ENCODE measurements at places on chromosomes 3 and 15.

GRCh38 chr3:171229173-171229572 is 202.7 kb upstream of the SLC2A2 start:
- DNase-seq: no peak

DNA sequence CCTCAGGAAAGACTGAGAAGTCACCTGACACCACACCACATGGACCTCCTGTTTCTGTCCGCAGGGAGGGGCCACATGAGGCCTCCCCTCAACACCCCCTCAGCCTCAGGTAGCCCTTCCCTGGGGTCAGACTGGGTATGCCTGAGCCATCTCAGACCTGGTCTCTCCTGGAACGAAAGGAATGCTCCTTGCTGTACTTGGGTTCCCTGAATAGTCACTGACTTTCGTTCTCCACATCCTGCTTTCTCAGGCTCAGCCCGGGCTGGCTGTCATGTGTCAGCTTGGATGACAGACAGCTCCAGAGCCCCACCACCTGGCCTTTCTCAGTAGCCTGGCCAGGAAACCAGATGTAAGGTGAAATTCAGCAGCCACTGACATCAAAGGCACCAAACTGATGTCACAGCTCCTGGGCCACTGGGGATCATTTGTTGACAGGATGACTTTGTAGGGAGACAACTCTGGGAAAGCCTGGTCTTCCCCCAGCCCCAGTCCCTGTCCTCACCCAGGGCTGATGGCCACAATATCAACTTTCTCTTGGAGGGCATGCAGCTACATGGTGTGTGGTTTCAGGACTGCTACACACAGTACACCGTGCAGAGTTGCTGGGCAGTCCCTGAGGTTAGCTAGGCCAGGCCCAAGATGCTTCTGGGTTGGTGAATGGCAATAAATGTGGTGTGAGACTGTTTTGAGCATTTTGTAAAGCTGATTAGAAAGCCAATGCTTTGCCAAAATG is 141.4 kb upstream of the MRPS22 start:
- DNase-seq: no peak

GRCh38 chr3:13767896-13768295 is 112.0 kb downstream of the WNT7A start:
- no peak for DNase-seq

DNA sequence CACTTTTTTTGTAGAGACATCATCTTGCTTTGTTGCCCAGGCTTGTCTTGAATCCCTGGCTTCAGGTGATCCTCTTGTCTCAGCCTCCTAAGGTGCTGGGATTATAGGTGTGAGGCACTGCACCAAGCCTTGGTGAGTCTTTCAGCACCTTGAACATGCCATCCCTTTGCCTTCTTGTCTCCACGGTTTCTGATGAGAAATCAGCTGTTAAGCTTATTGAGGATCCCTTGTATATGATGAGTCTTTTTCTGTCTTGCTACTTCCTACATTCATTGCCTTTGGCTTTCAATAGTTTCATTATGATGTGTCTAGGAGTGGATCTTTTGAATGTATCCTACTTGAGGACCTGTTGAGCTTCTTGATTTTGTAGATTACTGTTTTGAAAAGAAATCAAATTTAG is 35.9 kb upstream of the TMCC1 start:
- no peak for DNase-seq

- DNase-seq: no peak
Observed at GRCh38 chr3:113607219-113607596, 74.9 kb downstream of the SIDT1 start.

- DNase-seq: no peak
Observed at GRCh38 chr3:185786956-185787877, 37.6 kb downstream of the IGF2BP2 start.

DNA sequence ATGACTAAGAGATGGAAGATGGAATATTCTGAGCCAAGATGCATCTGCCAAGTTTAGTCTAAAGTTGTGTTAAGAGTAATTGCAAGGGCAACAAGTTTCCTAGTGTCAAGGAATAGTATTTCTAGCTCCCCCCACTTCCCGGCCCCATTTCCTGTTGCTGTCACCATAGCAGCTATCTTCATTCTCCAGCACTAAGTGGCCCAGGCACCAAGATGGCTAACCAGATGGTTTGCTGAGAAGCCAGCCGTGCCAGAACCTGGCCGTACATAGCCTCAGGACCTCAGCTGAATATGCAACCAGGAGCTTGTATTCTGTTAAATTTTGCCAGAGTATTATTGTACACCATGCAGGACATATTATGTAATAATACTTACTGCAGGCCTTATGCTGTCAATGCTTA is 108.8 kb upstream of the UMPS start:
- DNase-seq: no peak

DNA sequence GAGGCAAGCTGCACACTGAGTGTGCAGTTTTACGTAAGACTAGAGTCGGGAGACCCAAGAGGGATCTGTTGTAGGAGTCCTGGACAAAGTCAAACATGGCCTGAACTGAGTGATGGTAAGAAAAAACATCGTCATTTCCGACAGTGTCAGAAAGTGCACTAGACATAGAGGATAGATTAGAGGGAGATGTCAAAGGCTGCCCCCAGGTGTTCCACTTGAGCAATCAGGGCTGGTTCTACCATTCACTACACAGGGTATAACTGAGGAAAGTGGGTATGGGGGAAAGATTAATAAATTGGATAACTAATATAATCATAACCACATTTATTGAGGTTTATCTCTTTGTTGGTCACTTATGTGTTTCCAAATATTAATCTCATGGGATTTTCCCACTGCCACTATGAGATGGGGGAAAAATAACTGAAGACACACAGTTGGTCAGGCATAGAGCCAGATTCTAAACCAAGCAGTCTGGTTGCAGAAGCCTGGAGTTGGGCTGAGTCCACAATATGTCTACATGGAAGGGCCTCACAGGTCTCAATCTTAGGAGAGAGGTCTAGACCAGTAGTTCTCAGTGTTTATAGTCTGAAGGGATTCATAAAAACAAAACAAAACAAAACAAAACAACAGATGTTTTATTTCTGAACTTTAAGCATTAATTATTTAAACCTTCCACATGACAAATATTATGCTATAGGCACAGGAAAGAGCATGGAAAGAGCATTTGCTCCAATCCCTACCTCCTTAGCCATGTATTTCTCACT is 766.5 kb downstream of the NTRK3 start:
- no peak for DNase-seq

DNA sequence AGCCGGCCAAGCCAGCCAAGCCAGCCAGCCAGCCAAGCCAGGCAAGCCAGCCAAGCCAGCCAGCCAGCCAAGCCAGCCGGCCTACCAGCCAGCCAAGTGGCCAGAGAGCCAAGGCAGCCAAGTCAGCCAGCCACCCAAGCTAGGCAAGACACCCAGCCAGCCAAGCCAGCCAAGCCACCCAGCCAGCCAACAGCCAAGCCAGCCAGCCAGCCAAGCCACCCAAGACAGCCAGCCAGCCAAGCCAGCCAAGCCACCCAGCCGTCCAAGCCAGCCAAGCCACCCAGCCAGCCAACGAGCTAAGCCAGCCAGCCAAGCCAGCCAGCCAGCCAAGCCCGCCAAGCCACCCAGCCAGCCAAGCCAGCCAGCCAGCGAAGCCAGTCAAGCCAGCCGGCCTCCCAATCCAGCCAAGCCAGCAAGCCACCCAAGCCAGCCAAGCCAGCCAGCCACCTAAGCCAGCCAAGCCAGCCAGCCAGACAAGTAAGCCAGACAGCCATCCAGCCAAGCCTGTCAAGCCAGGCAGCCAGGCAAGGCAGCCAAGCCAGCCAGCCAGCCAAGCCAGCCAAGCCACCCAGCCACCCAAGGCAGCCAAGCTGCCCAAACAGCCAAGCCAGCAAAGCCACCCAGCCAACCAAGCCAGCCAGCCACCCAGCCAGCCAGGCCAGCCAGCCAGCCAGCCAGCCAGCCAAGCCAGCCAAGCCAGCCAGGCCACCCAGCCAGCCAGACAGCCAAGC is 200.5 kb downstream of the GOLGA6L6 start:
- DNase-seq: no peak

GRCh38 chr3:103006526-103007183 is 571.8 kb downstream of the ZPLD1 start:
- DNase-seq: no peak

- DNase-seq: no peak
Observed at GRCh38 chr15:93202405-93202804, 113.4 kb upstream of the RGMA start.

GRCh38 chr3:69368129-69368741 is 17.7 kb downstream of the FRMD4B start:
- DNase-seq: no peak

DNA sequence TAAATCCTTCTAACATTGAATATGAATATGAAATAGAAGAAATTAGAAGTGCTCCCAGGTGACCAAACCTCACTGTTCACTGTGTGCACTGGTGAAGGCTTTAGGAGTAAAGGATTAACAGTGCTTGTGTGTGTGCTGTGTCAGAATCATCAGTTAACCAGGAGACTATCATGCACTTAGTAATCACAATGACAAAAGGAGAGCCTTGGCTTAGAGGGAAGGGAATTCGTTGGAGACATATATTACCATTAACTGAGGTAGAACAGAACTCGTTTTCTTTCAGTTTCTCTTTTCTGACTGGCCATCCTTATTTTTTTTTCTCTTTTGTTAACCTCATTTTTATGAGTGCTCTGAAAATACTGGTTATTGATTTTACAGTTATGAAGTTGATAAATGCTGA is 213.3 kb upstream of the GBE1 start:
- no peak for DNase-seq

DNA sequence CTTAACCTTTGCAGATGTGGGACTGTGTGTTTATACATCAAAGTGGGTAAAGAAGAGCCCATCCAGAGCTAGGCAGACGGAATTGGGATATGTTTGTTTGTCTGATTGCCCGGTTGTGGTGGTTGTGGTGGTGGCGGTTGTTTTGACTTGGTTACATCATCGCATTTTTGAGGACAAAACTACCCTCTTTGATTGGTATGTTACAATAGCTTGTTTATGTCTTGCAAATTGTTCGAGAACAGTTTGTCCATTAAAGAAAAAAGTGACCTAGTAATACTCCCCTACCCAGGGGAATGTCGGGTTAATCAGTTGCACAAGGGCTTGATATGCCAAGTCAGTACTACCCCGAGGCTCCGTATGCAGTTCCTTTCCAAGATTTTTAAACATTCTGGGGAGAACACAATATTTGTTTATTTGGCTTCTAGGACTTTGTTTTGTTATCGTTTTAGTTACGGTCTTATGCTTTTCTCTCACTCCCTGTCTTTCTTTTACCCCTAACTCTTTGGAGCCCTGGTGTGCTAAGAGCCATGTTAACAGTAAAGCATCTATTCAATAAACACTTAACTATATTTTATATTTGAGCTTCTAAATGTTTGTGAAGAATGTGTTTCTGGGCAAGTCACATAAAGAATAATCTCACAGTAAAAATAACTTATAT is 315.4 kb downstream of the LPP start:
- no peak for DNase-seq

- DNase-seq: no peak
Observed at GRCh38 chr3:30871720-30872119, 22.7 kb downstream of the GADL1 start.

DNA sequence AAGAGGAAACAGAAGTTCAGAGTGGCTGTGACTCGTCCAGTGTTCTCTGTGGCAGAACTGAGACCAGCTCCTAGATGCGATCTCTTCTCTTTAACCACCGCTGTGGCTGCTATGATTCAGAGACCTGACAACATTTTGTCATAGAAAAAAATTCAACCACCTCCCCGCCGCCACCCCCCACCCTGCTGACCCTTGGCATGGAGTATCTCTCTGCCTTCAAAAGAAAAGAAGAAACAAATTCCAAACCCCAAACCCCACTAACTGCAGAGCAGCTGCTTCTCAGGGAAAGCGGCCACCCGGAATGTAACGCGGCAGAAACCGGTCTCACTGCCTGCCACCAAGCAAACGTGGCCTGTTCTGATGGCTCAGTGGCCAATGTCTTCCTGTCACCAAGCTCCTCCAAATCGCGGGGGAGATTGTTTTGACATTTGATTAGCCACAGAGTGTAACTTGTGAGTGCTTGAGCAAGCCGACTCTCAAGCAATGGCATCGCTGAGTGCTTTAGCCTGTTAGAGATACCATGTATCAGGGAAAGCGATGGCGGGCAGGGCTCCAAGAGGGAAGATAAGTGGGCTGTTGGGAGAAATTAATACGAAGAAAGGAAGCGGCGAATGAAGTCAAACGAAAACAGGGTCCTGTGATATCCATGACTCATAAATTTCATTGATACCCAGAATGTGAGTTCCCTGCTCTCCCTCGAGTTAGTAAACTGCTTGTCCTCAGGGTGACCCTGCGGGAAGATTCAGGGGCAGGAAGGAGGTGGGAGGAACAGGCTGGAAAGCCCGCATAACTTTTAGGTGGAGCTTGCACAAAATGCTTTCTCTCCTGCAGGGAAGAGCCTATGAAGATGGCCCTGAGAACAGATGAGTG is 44.8 kb upstream of the TLE3 start:
- DNase-seq: no peak

- DNase-seq: no peak
Observed at GRCh38 chr15:57551715-57552677, 39.7 kb upstream of the MYZAP start.

DNA sequence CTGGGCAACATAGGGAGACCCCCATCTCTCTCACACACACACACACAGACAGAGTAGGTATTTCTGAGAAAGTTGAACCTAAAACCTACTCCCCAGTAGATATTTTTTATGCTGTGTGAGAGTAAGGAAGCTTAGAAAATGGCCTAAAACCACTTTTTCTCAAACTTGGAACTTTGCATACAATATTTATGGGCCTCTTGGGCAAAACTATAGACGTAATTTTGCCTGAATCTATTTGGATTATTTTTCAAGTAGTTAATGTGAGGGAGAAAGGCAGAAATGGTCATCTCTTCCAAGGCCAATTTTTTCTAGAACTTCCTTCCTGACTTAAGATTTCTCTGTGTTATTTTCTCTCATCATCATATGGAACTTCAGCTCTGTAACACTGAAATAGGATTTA is 81.7 kb downstream of the ZNF609 start:
- no peak for DNase-seq

DNA sequence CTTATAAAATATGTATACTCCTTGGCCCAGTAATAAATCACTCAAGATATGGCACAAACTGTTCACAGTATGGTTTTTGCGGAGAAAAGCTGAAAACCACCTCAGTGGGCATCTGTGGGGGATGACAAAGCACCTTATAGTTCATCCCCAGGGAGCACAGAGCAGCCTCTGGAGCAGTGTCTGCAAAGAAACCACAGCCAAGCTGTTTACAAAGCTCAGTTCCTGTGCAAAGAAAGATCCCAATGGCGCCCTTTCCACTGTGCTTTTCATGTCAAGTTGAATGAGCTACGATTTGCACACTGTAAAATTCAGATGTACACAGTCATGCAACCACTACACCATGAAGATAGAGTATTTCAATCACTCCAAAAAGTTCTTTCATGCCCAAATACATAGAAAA is 2.5 kb upstream of the EFCC1 start:
- DNase-seq: no peak
